Sigmoid colon (tissue), 7 donors: ENCODE measurements at places on chromosomes 2 and 18.
A peak's percentile ranks its signal among the peaks of the same experiment; 100 is the strongest.

DNA sequence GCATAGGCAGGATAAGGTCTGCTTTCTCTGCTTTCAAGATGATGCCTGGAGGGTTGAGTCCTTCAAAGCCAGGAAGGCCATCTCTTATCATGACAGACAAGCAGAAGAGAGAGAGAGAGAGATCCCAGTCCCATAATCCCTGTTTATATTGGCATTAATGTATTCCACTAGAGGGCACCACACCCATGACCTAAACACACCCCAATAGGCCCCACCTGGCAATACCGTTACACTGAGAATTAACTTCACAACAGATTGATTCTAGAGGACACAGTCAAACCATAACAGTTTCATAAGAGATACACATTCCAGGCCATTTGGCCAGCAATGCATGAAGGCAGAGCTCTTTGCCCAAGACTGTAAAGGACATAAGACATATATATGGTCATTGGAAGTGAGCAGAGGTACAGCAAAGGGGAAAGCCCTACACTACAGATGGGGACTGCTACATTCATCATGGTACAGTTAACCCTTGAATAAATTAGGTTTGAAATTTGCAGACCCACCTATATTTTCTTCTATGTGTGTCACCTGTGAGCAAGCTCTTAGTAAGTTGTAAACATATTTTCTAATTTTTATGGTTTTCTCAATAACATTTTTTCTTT, 1516.1 kb downstream of the RPIA start:
- DNase-seq: no peak

DNA sequence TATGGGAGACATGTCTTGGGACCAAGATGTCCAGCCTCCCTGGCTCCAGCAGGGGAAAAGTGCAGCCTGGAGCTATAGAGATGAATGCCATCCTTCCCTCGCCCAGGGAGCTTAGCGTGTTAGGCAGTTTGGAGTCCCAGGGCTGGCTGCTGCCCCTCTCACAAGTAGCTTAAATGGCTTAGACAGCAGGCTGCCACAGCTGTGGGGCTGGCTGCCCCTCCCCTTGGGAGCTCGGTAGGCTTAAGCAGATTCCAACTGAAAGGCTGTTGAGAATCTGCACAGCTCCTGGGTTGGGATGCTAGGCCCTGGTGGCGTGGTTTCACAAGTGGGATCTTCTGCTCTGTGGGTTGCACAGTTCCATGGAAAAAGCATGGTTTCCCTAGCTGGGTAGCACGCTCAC, 940.5 kb upstream of the DDX18 start:
- DNase-seq: no peak

GRCh38 chr2:83567551-83567950, 891.5 kb downstream of the SUCLG1 start:
- DNase-seq: no peak

DNA sequence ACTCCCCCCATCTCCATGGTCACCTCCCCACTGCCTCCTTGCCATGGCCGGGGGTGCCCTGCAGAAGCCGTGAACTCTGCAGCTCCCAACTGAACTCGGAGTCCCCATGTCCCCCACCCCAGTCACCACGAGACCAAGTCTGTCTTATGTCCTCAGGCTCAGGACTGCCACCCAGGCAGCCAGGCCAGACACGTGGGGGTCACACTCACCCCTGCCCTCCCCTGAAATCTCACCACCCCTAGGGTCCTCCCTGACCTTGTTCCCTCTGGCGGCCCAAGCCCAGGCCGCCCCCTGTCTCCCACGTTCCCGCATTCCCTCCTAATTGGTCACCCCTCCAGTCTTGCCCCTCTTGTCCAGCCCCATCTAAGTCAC, 11.0 kb downstream of the AQP12A start:
- no peak for DNase-seq

DNA sequence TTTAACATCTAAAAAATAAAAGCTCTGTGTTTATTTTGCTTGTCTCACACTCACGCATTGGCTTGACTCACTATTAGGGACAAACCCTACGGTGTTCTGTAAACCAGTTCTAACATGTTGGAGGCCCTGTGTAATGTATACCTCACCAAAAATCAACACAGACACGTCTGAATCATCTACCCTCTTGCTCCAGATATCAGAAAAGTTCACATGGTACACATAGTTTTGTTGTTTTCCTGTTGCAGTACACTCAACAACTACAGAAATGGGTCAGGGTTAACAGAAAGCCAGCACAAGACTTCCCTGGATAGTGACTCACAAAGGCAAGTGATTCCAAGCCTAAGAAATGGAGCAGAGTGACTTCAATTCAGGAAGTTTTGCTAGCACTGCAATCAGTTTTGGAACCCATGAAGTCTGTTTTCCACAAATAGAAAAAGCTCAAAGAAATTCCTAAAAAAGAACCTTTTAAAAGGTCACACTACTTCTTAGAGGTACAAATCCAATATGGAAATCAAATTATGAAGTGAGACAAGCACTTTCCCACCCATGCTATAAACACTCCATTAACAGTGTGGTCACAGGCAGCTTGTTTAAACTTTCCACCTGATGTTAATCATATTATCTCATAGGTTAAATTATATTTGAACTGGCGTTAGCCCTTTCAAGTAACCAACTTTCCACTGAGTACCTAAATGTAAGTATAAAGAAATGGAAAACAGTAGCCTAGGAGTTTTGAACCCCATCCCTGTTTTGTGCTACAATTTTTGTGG, 87.4 kb downstream of the GAREM1 start:
- no peak for DNase-seq

DNA sequence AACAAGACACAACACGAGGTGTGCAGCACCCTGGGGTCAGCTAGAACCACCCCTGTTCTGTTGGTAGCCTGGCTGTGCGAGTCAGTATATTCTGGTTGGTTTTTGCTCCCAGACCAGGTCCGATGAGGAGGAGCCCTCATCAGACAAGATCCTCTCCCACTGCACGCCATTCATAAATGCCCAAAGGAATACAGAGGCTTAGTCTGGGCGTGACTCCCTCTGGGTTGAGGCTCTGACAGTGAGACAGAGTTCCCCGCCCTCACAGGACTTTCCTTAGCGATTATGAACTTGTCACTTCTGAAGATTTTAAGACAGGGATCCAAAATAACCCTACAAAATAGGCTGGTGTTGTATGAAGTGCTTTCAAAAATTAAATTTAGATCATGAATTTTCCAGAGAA, 85.5 kb upstream of the MC2R start:
- no peak for DNase-seq

- no peak for DNase-seq
Measured at GRCh38 chr2:21228041-21228895, 104.5 kb downstream of the TDRD15 start.

GRCh38 chr2:164779383-164780057, 62.1 kb downstream of the COBLL1 start:
- no peak for DNase-seq

DNA sequence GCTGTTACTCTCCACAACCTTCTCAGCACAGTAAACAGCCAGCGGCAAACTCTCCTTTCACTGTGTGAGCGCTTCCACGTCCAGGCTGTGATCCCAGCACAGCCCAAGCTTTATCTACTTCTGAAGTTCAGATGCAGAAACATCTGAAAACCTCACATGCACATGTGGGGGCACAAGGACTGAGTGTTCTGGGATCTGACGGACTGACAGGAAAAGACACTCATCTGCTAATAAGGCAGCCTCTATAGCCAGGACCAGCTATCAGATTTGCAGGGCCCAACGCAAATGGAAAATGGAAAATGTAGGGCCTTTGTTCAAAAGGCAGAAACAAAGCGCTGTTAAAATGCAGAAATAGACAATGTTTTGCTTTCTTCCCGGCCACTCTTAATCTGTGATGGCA, 133.8 kb upstream of the ARHGAP28 start:
- no peak for DNase-seq

- no peak for DNase-seq
Measured at GRCh38 chr18:27202741-27203140, 17.6 kb upstream of the CHST9 start.

GRCh38 chr2:96683972-96684820, 41.6 kb downstream of the FER1L5 start:
- peak; percentile 46 for DNase-seq

GRCh38 chr2:5777131-5777535, 84.9 kb downstream of the SOX11 start:
- DNase-seq: no peak

- no peak for DNase-seq
Measured at GRCh38 chr2:105842555-105842954, 97.8 kb downstream of the NCK2 start.

DNA sequence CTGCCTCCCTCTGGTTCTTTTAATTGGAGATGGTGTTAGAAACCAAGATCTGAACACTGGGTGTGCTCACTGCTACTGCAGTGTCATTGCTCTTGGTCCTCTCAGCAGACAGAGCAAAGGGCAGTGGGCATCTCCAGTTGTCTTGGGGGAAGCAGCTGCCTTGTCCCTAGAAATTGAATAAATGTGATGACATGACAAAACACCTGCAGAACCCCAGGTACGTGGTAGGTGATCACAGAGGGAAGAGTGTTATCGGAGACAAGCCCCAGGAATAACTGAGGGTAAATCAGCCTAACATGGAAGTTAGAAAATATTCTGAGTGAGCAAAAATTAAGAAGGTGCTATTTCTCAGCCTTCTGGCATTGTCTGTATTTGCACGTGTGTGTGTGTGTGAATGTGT, 311.9 kb upstream of the HDAC4 start:
- no peak for DNase-seq

DNA sequence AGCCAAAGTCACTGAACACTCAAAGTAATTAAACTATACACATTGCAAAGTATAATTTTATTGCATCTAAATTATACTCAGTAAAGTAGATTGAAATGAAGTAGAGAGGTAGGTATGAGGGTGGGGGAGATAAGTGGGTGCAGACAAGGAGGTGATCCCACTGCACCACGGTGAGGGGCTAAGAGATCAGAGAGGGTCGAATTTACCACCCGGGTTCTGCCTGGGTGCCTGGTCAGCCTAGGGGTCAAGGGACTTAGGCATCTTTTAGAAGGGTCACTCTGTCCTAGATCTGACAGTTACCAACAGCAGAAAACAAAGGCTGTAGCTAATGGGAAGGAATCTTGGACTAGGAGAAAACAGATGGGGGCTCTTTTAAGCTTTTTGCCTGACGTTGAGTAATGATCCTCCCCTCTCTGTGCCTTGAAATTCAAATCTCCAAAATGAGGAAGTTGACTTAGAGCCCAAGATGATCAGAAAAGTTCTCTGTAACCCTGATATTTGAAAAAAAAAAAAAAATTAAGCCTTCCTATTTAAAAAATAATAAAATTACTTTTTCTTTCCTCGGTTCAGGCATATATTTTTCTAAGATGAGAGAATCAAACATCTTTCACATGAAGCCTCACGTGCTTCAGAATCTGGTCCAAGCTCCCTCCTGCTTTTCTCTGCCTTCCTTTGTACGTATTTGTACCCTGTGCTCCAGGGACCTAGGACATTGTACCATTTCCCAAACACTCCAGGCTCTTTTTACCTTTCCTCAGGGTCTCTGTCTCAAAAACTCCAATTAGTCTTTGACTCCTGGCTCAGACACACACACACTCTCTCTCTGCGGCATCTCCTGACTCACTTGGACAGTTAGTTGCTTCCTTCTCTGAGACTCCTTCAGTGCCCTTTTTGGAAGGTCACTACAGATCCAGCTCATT, 353.9 kb downstream of the CYRIA start:
- no peak for DNase-seq

DNA sequence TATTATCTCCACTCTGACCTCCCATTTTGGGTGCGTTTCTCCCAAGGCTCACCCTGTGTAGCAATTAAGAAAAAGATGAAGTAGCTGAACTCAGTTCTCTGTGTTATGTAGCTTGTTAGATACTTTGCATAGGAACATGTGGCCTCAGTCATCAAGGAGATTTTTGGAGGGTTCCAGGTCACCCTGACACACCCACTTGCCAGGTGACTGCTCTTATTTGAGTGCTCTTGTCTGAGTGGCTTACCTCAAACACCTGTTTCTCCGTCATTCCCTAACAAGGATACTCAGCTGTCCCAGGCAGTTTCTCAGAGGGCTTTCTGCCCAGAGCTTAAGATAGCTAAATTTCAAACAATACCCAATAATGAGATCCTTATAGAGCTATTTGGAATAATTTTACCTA, 577.2 kb upstream of the HNMT start:
- DNase-seq: no peak

- peak; percentile 44 for DNase-seq
Measured at GRCh38 chr2:120984452-120985173, 248.9 kb downstream of the GLI2 start.

- DNase-seq: no peak
Measured at GRCh38 chr2:238097201-238097987, 2.7 kb upstream of the ESPNL start.

DNA sequence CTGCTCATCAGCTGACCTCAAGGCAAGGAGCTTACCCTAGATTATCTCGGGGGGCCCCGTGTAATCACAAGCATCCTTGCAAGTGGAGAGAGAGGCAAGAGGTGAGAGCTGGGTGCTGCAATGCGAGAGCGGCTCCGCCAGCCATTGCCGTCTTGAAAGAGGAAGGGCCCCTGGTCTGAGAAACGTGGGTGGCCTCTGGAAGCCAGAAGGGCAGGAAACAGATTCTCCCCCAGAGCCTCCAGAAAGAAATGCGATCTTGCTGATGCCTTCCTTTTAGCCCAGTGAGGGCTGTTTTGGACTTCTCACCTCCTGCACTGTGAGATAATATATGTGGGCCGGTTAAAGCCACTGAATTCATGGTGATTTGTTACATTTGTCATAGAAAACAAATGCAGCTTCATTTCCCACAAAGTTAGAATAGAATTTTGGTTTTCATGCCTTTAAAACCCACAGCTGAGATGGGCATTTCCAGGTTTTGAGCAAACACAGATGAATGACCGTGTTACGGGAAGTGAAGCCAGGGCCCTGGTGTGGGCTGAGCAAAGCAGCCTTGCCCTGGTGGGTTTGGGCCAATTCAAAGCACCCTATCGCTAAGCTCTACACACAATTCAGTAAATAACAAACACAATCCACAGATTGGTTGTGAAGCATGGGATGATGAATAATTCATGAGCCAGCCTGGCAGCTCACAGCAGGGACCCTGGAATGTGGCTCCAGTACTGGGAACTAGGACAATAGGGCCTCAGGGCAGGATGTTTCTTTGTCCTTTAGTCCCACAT, 319.9 kb upstream of the HS6ST1 start:
- DNase-seq: no peak

GRCh38 chr2:239657992-239658391, 257.2 kb upstream of the HDAC4 start:
- peak; percentile 46 for DNase-seq

GRCh38 chr18:54777118-54777791, 51.0 kb upstream of the RAB27B start:
- DNase-seq: no peak

- DNase-seq: no peak
Measured at GRCh38 chr2:129479892-129480291, 499.6 kb upstream of the RAB6C start.

GRCh38 chr2:59277671-59278070, 1036.5 kb upstream of the FANCL start:
- no peak for DNase-seq

- no peak for DNase-seq
Measured at GRCh38 chr18:55627007-55627406, 39.0 kb upstream of the TCF4 start.

DNA sequence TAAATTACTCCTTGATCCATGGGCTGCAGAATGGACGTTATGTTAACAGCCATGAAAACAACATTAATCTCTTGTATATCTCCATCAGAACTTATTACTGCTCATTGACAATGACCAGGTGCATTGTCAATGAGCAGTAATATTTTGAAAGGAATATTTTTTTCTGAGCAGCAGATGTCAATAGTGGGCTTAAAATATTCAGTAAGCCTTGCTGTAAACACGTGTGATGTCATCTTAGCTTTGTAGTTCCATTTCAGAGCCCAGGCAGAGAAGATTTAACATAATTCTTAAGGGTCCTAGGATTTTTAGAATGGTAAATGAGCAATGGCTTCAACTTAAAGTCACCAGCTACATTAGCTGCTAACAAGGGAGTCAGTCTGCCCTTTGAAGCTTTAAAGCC, 26.6 kb downstream of the CFAP210 start:
- no peak for DNase-seq
